NCI-H1092 treated with DMSO at 0.1 percent for 48 hours (cell line): ENCODE measurements at places on chromosomes 12 and 14.
A peak's percentile ranks its signal among the peaks of the same experiment; 100 is the strongest.

GRCh38 chr12:92547420-92547819, 155.4 kb upstream of the PLEKHG7 start:
- DNase-seq: no peak

DNA sequence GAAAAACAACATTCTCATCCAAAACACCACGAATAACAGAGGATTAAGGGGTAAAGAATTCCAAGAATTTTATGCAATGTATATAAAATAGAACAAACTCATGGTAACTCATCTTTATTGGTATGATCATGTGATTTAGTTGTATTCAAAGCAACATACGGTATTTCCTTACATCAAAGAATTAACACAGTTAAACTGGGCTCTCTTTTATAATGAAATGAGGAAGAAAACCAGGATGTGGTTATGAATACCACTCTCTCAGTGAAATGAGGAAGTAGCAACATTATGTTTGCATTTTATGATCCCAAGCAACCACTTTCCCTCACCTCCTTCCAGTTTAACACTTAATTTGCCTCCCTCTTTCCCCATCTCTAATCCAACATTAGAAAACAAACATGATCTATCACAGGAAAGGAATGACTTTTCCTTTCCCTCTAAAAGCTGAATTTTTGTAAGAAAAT, 22.9 kb downstream of the SPTLC2 start:
- DNase-seq: no peak

DNA sequence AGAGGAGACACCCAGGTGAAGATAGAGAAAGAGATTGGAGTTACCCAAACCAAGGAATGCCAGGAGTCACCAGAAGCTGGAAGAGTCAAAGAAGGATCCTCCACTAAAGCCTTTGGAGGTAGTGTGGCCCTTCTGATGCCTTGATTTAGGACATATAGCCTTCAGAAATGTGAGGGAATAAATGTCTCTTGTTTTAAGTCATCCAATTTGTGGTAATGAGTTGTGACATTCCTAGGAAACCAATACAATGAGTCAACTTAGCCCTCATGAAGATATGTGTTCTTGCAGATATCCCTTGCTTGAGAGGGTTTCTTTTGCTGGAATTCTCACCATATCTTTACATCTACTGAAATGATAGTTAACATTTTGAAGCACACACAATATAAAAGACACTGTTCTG, 58.8 kb downstream of the CCER1 start:
- DNase-seq: no peak

- no peak for DNase-seq
Observed at GRCh38 chr14:76502638-76503037, 126.7 kb downstream of the ESRRB start.

DNA sequence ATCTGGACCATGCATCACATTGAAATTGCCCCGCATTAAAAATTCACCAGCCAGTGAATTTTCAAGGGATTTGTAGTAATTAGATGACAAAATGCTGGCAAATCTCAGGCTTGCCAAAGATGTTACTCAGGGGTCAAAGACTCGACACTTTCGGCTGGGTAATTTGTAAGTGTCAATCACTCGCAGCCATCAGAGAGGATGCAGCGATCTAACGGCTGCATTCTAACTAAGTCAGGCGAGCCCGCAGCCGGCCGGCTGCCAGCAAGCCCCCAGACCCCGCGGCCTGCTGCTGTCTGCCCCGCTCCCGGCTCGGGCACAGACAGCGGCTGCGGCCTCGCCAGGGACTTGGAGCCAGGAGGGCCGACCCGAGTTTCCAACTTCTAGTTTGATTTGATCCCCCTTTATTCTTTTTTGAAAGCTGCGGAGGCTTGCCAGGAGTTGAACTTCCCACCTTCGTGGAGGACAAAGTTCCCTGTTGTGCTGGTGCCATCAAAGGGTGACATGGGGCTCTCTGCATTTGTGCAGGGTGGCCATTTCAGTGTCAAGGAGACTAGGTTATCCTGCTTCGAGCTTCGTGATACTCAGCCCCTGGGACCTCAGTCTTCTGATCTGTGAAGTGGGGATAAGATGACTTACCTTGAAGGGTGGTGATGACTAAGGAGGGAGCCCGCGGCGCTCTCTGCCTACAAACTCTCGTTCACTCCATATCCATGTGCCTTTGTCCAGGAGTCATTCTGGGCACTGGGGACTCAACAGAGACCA, 169.9 kb downstream of the RBM19 start:
- no peak for DNase-seq

DNA sequence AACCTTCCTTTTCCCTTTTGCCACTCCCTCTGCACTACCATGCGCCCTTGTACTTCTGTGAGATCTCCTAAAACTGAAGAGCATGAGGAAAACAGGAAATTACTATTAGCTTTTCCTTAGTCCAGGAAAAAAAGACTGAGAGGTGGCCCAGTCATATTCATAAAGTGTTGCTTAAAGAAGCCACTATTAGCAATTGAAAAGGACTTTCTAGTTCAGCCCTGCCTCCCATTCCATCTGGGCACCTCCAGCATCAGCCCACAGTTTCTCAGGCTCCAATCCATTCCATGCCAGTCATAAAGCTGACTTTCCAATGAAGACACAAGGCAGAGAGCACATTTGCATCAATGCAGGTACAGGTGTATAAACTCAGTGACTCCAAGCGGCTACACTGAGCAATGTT, 19.9 kb upstream of the AMIGO2 start:
- DNase-seq: no peak

GRCh38 chr12:112261559-112261958, 120.7 kb downstream of the HECTD4 start:
- DNase-seq: no peak

- peak; percentile 8 for DNase-seq
Observed at GRCh38 chr14:92253381-92253894, 69.5 kb upstream of the SLC24A4 start.

GRCh38 chr12:108750526-108750925, 19.2 kb upstream of the CORO1C start:
- DNase-seq: no peak

DNA sequence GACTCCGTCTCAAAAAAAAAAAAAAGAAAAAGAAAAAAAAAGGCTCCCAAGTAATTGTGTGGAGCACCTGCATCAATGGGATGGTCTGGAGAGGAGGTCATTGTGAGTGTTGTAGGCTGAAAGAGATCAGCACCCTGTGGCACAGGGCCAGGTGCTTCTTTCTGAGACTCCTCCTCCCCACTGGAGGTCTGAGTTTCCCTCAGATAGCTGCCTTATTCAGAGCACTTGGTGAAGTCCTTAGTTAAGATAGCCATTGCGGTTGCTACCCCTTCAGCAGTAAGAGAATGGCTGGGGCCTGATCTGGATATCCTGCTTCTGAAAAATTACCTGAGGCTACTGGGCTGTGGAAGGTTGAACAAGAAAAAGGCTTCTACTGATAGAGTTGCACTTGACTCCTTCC, 69.8 kb downstream of the ANO6 start:
- DNase-seq: no peak

GRCh38 chr12:219891-220352, 6.0 kb upstream of the SLC6A12 start:
- peak; percentile 71 for DNase-seq

DNA sequence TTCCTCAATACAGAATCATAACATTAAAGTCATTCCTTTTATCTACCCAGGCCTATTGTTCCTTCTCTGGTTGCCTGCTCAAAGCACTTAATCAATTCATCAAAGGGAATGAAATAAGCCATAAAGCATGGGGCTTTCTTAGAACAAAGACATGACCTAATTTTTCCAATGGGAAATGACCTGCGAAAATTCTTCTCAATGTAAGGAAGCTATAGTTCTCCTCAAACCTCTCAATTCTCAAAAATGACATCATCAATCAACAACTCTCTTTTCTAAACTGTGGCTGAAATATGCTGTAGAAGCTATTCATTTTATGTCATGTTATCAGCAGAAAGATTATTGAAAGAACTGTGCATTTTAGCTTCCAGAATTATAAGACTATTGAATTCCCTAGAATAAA, 116.0 kb upstream of the PTPRR start:
- no peak for DNase-seq

- DNase-seq: peak; percentile 33
Observed at GRCh38 chr14:101175731-101176534, 272.4 kb upstream of the RTL1 start.

DNA sequence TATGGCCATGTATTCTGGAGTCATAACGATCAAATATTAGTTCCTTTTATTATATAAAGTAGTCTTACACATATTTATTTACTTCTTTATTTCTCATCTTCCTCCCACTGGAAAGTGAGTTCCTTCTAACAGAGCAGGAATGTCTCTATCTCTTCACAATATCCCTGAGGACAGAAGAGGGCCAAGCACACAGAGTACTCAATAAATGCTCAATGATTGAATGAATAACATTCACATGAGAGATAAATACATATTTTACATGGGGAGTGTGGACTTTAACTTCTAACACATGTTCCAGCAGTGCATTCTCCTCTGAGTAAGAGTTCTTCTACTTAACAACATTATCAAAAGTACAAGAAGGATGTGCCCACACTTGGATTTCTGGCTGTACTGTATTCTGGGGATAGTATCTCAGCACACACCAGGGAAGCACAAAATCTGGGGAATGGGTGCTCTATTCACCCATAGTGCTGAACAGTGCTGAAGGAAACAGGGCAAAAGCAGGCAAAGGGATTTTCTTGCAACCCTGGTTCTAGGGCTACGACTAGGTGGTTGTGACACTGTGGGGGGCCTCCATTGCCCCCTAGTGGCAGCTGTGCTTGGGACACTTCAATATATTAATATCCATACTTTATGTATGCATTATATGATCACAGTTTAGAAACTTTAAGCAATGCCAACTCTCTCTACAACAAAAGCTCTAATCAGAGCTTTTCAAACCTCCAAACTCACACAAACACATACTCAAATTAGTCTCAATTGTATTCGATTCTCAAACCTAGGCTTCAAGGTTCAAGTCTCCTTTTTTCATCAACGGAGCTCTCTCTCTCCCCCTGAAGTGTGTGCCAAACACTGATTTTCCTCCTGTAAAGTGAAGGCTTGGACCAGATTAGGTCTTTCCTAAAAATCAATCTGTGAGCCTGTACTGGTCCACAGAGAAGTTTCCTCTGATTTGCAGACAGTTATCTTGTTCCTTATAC, 115.5 kb downstream of the SLC2A13 start:
- no peak for DNase-seq

GRCh38 chr12:107402041-107403022, 283.3 kb upstream of the PWP1 start:
- DNase-seq: peak; percentile 63

DNA sequence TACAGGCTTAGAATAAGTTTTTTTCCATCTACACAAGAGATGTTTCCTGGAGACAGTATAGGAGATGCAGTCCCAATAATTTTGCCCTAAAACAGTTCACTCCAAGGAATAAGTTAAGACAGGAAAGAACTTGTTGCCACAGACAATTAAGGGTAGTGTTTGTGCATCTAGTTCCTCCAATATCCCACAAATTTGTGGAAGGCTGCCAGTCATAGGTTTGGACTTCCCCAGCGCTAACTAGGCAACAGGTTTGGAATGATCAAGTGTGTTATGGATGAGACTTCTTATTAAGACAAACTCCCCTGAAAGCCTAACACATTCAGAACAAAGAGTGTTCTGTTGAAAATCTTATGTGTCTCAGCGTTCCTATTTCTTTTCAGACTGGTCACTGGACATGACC, 611.0 kb downstream of the CCER1 start:
- DNase-seq: no peak

DNA sequence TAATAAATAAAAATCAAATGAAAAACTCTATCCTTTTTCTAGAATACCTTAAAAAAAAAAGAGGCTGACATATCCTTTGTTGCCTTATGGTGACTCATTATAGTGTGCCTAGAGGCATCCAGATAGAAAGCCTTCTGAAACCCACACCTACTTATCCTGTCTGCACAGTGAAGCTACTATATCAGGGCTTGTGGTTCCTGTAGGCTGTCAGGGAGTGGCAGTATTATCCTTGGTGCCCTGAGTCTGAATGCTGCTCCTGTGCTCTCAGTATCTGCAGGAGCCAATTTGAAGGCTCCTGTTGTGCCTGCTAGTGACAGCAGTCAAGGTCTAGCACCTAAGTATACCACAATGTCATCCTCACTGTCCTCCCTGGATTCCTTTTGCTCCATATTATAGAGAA, 168.4 kb upstream of the AVPR1A start:
- DNase-seq: no peak

DNA sequence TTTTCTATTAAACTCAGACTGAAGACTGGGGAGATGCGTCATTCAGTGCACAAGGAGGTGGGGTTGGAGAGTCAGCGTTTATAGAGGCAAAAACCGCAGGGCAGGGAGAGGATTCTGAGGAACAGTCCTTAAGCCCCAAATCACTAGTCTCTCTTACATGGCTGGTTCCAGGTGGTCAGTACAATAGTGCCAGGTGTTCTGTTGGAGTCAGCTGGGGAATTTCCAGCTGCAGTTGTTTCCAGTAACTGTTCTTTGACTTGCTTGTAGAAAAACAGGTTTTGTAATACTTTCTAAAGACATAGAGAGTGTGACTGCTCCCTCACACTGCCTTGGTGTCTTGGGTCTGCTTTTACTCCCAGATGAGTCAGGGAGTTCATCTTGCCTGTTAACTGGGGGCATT, 192.2 kb downstream of the TMTC3 start:
- DNase-seq: no peak

DNA sequence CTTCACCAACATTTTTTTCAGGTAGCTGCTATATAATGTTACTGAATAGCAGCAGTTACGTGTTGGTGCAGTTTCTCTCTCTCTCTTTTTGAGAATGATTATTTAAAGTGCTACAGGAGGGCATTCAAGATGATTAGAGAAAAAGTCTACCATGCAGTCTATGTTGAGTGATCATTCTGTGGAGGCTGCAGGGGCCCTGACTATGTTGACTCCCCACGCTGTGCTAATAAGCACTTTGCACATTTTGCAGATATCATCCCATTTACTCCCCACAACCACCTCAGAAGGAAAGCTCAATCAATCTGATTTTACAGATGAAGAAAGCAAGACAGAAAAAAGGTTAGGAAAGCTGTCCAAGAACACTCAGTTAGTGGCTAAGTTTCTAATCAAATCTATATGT, 87.8 kb downstream of the RTN1 start:
- no peak for DNase-seq

DNA sequence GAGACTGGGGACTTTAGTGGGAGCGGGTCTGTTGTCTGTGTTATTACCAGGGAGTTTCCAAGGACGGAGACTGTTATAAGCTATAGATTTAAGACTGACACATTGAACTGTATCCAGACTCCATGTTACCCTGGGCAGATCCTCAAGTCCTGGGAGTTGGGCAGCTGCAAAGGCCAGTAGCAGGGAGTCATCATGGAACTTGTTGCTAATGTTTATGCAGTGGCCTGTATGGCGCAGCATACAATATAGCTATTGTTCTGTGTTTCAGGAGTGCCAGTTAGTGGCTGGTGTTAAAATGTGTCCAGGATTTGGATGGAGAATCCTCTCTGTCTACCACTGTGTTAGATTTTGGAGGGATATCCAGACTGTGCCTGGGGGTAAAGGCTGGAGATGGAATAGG, 31.7 kb downstream of the SMOC1 start:
- no peak for DNase-seq

DNA sequence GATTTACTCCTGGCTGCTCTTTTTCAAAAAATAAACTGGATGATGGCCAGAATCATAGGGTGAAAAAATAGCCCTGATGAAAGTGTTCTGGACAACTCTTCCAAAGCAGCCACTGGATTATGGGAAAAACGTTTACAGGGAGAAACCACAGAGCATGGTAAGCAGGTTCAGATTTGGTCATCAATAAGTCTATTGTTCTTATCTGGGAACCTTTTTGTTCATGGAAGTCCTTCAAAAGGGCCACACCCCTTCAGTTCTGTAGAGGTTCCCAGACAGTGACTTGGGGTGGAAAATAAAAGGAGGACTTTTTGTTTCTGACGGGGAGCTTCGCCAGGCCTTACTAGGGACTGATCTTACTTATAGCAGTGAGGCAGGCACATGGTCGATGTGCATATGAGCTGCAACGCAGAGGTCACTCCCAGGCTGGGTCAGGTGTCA, 117.4 kb upstream of the SLC38A2 start:
- DNase-seq: no peak
